Hematopoietic multipotent progenitor cell (in vitro differentiated cells): ENCODE measurements at places on chromosomes 2 and 18.

GRCh38 chr2:201118961-201119854, 3.2 kb downstream of the CFLAR start:
- no peak for DNase-seq

GRCh38 chr2:98912221-98912851, 23.7 kb downstream of the CRACDL start:
- DNase-seq: no peak

- no peak for DNase-seq
Measured at GRCh38 chr2:69138793-69139459, 125.9 kb downstream of the ANTXR1 start.

DNA sequence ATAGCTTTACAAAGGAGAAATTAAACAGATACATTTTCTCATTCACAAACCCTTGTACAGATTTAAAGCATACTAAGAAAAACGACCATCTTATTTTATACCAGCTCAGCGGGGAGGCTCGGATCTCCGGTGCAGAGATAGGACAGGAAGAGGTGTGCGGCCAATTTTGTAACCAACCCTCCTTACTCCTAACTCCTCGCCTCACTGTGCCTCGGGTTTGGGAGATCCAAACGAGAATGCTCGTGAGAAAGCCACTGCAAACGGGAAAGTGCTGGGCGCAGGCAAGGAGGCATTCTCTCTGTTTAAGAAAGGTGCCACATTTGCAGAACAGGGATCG, 1.2 kb downstream of the KDSR start:
- DNase-seq: no peak

- no peak for DNase-seq
Measured at GRCh38 chr2:150088538-150088937, 398.9 kb downstream of the RND3 start.

- DNase-seq: no peak
Measured at GRCh38 chr2:10413991-10414451, 34.1 kb downstream of the ODC1 start.

- no peak for DNase-seq
Measured at GRCh38 chr2:144426981-144427479, 92.9 kb downstream of the ZEB2 start.

DNA sequence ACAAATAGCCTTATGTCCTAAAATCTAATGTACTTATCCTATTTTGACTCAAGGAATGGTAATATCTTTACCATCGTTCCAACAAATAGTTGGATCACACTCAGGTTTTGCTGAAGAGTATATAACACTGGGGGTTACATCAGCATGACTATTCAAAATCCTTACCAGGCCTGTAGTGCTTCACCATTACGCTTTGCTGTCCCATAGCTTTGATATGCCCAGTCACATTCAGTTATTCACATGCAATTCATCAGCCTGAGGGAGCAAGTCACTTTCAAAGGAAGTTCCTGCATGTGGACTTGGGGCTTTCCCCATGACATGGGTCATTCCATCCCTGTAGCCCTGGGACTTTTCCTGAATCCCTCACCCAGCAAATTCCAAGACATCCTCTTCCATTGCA, 39.6 kb downstream of the FTCDNL1 start:
- DNase-seq: no peak

- DNase-seq: no peak
Measured at GRCh38 chr2:208820014-208820688, 413.6 kb downstream of the PTH2R start.

- no peak for DNase-seq
Measured at GRCh38 chr2:205752924-205753323, 70.6 kb downstream of the NRP2 start.

- no peak for DNase-seq
Measured at GRCh38 chr18:21313576-21313975, 71.5 kb downstream of the GREB1L start.

DNA sequence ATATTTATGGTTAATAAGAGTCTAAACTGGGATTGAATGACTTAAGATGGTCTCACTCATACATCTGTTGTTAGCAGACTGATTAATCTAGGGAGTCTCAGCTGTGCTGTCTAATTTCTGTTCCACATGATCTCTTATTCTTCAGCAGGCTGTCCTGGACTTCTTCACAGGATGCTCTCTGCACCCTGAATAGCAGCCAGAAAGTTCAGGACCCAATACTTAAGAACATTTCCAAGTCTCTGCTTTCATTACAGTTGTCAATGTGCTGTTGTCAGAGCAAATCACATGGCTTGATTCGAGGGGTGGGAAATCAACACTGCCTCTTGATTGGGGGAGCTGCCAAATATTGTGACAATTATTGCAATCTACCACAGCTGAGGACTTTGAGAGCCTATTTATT, 627.1 kb upstream of the SLC8A1 start:
- DNase-seq: no peak

GRCh38 chr2:29782087-29782486, 139.3 kb downstream of the ALK start:
- DNase-seq: no peak

GRCh38 chr2:218555527-218555926, 12.6 kb downstream of the USP37 start:
- no peak for DNase-seq

- no peak for DNase-seq
Measured at GRCh38 chr2:44639399-44639798, 277.7 kb downstream of the CAMKMT start.

DNA sequence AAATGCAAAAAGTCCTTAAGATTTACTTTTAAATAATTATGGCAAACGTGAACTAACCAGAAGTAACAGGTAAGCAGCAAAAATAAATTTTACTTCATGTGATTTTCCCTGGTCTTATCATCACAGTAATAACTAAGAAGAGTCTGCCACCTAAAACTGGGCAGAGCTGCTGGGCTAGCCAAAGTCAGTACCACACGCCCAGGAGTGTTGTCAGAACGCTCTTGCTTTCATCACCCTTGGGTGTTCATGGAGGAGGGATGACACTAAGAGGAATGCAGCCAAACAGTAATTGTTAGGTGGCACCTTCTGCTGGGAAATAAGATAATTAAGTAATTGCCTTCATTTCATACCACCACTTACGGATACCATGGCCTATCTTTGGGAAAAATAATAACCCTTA, 92.0 kb upstream of the NEUROD1 start:
- no peak for DNase-seq

- DNase-seq: no peak
Measured at GRCh38 chr2:176446718-176447414, 177.6 kb downstream of the MTX2 start.

DNA sequence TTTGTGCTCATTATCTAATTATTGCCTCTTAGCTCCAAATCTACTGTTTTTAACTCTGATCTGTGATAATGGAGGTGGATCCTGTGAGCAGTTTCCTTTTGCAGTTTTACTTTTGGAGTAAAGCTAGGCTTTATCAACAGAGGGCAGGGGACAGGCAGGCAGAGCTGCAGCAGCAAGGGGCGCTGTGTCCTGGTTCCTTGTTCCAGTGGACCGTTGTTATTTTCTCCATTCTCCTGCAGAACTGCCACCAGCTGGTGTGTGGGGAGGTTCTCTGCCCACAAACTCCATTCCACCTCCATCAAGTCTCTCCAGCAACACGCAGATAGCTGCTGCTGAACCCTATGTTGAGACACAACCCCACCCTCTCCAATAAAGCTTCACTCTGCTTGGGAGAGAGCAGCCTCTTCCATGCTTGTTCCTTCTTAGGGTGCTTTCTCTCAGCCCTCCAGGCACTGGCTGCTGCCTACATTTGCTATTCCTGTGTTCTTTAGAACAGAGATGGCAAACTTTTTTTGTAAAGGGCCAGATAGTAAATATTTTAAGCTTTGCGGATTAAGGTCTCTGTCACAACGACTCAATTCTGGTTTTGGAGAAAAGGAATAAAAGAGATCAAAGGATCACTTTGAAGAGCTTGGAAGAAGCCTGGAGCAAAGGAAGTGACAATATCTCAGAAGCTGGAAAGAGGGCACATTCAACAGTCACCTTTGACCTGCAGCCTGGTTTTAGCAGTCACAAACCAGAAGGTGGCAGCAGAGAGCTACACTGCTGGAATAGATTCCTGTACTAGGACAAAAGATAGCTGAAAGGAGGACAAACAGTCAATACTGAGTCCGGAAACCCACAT, 208.8 kb downstream of the CCDC178 start:
- no peak for DNase-seq

DNA sequence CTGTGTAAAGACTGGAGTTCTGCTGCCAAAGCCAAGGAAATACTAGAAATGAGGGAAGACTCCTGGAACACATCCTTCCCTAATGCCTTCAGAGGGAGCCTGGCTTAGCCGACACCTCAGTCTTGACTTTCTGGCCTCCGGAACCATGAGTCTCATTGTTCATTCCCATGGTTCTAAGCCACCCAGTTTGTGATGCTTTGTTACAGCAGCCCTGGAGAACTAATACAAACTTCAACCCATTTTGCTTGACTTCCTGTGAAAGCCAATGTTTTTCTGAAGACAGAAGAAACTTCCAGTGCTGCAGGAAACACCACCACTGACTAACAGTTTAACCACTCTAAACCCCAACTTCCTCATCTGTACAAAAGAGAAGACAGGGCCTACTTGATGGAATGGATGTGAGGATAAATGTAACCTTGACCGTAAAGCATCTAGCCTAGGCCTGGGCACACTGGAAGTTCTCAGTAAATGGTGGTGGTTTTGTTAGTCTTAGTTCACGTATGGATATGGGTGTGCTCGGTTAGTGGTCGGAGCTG, 85.9 kb upstream of the RFX8 start:
- DNase-seq: peak; percentile 3

DNA sequence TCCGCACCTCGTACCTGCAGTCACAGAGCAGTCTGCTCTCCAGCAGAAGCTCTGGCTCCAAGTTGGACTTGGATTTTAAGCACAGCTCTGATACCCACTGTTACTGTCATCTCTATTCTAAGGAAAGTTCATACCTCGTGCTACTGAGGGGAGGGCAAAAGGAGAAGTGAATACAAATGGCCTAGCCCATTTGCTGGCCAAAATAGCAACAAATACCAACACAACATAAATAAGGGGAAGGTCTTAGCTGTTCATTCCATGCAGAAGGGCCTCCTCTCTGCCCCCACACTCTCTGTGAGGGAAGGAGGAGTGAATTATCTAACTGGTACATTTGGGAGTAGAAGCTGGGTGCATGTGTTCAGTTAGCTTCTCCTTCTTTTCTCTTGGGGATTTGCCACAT, 739.4 kb upstream of the RAB6C start:
- DNase-seq: no peak

DNA sequence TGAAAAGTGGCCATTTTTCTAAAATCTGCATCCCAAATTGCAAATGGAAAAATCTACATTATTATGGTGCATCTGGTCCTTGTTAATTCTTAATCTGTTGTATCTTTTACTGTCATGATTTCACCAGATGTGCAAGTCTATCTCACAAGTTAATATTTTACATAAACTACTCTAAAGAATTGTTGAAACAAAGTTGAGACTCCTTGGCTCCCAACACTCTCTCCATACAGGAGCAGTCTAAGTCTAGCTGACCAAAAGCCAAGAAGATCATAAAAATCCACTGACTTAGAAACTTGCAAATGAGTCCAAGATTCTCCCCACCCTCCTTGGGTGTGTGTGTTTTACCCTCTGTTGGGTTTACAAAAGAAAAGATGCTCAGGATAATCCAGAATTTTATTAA, 85.1 kb downstream of the NCKAP5 start:
- no peak for DNase-seq

GRCh38 chr2:61398413-61398812, 72.5 kb downstream of the USP34 start:
- DNase-seq: no peak

- no peak for DNase-seq
Measured at GRCh38 chr2:56590611-56591010, 406.8 kb downstream of the CCDC85A start.

- no peak for DNase-seq
Measured at GRCh38 chr2:121809607-121810006, 54.2 kb downstream of the TSN start.

DNA sequence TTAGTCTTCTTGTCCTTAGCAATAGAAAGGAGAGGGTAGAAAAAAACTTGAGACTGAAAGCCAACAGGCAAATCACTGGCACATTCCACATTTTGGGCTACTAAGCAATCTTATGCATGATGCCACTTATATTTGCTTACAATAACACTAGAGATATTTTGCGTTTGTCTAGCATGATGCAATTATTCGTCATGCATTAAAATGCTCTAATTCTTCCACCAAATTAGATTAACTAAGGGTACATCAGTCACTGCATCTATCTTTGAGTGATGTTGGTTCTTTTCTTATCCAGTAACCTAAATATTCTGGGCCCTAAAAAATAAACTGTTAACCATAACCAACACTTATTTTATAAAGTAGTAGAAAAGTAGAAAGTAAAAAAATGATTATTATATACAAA, 1311.7 kb upstream of the CDH2 start:
- DNase-seq: no peak

DNA sequence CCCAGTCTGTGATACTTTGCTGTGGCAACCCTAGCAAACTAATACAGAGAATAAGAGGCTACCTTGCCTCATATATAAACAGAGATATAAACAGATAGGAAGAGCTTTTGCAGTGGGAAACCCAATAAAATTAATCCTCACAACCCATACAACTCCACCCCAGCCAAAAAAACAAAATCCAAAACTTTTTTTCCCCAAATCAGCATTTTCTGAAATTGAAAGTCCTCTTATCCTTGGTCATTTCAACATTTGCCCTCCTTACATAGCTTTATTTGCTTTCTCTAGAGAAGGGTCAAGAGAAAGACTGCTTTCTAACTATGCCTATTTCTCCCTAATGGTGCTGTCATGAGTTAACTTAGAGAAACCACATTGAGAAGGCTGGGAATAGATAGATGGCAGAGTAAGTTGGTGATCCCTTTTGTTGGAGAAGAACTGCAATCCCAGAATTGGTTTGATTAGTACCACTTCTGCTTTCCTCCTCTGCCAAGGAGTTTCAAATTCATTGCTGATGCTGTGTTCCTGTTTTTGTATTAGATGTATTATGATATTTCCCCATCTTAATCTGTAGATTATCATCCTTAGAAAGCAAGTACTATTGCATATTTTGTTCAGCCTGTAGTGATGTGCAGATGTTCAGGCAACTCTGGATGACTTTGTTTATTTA, 76.5 kb upstream of the B3GNT2 start:
- DNase-seq: no peak
